ENCODE measurements at places on chromosomes 3 and 15.

DNA sequence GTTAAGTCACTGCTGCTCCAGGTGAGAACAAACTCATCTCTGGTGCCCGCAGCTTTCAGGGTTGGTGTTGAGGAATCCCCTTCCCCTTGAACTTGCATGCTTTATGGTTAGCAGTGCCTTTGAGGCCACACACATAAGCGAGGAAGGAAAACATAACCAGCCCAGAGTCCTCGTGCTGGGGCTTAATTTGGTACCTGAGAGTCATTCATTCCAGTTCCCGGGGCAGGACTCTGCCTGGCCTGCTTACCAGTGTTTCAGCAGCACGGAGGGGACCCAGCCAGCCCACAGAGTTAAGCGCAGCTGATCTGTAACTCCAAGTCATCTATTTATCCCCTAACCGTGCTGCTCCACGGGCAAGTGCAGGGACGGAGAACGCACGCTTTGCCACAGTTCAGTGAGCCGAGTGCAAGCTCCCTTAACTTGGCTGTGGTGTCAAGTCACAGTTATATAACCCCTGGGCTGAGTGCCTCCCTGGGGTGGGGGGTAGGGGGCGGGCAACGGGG is 302.3 kb upstream of the ICE2 start:
- no peak for DNase-seq

GRCh38 chr3:125141596-125142419 is 70.7 kb downstream of the SLC12A8 start:
- DNase-seq: peak; percentile 90

DNA sequence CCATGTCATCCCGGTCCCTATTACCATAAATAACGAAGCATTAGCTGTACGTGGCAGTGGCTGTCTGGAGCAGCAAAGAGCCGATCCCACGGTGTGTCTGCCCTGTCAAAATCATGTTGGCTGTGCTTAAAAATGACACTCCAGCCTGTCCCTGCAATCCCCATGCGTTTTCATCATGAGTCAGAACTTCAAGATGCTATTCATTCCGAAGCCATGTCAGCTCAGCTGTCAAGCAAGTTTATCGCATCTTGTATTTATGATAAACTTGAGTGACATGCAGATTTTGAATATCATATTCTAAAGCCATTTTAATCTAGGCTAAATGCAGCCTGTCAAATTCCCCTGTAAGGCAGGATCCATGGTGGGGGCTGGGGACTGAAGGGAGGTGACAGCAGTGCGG is 152.4 kb downstream of the TJP1 start:
- DNase-seq: no peak

DNA sequence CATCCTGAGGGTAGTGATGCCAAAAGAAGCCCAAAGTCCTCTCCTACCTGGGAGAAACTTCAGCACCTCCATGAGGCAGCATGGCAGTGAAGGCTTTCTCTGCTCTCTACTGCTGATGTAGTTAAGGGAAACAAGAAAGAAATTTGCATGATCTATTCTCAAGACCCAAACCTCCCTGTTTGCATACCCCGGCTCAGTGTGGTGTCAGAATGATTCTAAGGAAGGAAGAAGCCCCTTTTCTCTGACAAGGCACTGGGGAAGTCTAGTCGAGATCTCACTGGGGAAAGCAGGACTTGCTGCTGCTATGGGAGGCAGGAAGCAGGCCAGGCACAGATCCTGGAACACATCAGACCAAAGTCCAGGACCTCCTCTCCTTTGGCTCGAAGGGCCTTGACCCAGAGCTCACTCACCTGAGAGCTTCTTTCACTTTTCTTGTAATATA is 89.4 kb upstream of the ICE2 start:
- no peak for DNase-seq

- no peak for DNase-seq
Observed at GRCh38 chr3:114285648-114286230, 8.1 kb upstream of the TIGIT start.

GRCh38 chr3:100060685-100061484 is 53.4 kb downstream of the FILIP1L start:
- no peak for DNase-seq

GRCh38 chr3:112856537-112856936 is 9.9 kb upstream of the CD200R1L start:
- no peak for DNase-seq

GRCh38 chr15:29400701-29401100 is 131.1 kb upstream of the NSMCE3 start:
- no peak for DNase-seq

DNA sequence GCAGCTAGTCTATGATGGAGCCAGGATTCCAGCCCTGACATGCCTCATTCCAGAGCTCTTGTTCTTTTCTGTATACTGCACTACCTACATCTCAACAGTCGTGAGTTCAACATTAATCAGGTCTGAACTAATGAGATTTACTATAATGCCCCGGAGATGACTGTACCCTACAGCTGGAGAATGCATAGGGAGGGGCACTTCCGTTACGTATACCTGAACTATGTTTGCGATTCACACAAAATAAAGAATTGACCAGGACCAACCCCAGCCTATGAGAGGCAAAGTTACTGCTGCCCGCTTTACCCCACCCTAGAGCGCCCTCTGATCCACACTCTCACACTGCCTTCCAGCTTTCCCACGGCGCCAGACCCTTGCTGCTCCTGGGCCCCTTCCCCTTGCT is 97.0 kb downstream of the IGF2BP2 start:
- DNase-seq: no peak

DNA sequence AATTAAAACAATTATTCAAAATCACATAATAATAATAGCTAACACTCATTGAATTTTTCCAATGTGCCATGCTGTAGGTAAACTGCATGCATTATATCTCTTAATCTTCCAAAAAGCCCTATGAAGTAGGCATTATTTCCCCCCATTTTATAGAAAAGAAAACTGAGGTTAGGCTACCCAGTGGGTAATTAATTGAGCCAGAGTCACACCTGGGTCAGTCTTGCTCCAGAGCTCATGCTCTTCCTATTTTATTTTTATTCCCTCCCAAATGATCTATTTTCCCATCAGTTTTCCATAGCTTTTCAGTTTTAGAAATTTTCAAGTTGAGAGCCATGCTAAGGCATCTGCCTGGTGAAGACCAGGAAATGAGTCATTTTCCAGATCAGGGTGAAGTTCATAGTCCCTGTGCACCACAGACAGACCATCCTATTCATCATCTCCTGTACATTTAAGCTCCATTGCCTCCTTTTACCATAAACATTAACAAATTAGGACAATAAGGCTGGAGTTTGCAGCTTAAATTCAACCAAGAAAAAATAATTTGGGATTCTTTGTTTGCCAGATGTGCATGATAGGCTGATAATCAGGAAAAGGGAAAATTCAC is 417.3 kb downstream of the OTOL1 start:
- DNase-seq: no peak

GRCh38 chr3:124360563-124360962 is 368.6 kb upstream of the ROPN1 start:
- no peak for DNase-seq

DNA sequence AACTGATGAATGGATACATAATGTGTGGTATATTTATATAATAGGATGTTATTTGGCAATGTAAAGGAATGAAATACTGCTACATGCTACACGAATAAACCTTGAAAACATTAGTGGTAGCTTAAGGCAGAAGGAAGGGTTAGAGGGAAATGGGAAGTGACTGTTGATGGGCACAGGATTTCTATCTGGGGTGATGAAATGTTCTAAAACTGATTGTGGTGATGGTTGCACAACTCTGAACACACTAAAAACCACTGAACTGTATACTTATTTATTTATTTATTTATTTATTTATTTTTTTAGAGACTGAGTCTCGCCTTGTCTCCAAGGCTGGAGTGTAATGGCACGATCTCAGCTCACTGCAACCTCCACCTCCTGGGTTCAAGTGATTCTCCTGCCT is 24.8 kb upstream of the SHISA5 start:
- DNase-seq: no peak

DNA sequence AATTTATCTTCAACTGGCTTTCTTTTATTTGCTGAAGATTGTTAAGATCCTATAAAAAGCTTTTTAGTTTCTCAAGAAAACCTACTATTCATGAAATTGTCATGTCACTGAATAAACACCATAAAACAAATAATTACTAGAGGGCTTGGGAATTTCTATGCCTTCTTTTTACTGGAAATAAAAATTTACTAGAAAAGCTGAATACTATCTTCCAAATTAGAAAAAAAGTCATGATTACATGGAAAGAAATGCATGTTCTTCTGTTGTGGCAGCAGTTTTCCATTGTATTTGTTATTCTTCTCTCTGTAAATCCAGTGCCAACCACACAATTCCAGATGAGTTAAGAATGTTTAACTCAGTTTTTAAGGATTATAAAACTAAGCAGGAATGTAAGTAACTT is 153.8 kb downstream of the RAP2B start:
- no peak for DNase-seq

DNA sequence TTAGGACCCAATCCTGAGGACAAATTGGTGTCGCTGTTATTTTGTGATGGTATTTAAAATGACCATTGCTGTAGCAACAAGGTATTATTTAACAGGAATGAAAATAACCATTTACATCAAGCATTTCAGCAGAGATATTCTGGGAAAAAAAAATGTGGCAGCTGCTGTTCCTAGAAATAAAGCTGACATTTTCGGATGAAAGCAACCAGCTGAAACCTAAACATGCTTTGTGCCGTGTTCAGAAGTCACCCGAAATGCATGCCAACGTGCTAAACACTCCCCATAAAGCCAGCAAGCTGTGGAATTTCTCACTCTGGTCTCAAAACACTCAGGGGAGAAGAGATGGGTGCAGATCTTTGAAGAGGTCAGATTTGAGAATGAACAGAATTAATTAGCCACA is 31.5 kb upstream of the TAFA4 start:
- no peak for DNase-seq

DNA sequence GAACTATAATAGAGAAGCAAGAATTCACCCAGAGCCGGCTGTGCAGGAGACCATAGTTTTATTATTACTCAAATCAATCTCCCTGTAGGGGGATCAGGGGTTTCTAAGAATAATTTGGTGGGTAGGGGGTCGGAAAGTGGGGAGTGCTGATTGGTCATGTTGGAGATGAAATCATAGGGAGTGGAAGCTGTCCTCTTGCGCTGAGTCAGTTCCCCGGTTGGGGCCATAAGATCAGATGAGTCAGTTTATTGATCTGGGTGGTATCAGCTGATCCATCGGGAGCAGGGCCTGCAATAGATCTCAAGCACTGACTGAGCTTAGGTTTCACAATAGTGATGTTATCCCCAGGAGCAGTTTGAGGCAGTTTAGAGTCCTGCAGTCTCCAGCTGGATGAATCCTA is 97.0 kb upstream of the SNRPN start:
- no peak for DNase-seq

DNA sequence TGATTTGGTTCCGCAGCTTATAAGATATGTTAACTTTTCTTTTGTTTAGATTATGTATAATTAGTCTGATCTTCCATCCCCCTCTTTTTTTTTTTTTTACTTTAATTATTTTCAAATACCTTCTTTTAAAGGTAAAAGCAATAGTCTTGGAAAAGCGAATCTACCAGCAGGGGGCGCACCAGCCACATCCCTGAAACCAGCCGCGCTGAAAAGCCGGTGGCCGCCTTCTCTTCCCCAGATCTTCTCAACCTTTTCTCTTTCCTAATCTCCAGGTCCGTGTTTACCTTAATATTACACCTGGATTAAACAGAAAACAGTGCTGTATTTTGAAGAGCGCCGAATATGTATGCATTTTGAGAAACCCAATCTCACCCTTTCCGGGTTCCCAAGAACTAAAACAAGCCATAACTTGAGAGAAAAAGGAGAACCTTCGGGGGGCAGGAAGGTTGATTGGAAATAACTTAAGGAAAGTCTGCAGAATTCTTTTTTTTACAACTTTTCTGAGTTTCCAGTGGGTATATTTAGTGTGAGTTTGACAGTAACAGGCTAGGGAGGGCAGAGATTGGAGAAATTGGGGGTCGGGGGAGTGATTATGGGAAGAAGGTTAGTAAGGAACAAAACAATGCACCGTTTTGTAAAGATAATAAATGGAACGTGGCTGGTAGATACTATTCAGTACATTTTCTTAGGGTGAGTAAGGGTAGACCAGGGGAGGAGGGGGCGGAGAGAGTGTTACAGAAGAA is 2.0 kb upstream of the SOX2 start:
- peak; percentile 45 for DNase-seq

DNA sequence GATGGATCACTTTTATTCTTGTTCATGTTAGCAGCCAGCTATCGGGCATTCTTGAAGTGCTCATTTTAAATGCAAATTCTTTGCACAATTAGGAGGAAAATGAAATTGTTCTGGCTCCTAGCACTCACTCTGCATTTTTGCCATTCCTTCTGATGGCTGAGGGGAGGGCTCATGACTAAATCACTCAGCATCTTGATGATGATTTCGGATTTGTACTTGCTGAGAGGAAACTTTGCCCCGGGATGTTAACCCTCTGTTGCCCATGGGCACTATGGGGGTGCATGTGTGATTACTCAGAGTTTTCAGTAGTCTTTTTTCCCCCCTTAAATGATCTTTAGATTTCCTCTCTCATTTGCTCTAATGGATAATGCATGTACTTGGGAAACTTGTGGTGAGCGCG is 299.6 kb upstream of the C2CD4B start:
- DNase-seq: no peak

DNA sequence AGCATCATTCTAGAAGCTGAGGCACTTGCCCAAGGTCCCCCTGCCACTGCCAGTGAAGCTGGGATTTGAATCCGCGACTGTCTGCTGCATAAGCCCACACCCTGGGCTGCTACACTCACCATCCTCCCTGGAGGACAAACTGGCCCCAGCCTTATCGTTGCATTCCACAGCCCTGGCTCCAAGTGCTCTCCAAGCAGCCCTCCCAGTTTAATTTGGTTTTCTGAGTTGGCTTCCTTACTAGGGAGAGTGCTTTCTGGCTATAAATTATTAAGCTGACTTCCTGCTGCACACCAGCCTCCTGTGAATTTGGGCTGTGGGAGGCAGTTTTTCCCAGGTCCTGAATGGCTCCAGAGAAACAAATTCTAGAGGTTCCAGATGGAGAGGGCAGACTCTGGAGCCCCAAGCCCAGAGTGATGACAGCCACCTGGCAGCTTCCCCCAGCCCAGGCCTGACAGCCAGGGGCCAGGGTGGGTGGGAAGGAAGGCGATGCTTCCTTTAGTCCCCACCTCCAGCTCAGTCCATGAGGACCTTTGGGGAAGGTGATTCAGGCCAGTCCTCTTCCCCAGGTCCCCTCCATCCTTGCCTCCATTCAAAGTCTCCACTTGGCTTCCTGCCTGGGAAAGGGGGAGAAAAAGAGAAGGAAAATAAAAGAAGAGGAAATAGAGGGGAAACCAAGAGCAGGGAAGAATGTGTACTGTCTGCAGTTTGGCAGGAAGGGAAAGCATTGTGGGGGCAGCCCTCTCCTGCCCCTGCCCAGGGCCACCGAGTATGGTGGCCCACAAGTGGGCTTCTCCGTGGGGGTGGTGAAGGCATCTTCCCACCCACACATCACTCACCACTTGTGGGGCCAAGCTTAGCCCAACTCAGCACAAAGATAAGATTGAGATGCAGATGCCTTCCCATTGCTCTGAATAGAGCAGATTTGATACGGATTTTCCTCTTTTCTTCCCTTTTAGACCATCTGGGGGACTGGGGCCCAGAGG is 69.6 kb downstream of the SEMA5B start:
- DNase-seq: no peak

Data from T-helper 2 cell (primary cell).